ENCODE measurements at places on chromosomes 2 and 18.

- no peak for DNase-seq
These were observed 10.8 kb upstream of the RHBDD1 start for GRCh38 chr2:226825056-226825455.

DNA sequence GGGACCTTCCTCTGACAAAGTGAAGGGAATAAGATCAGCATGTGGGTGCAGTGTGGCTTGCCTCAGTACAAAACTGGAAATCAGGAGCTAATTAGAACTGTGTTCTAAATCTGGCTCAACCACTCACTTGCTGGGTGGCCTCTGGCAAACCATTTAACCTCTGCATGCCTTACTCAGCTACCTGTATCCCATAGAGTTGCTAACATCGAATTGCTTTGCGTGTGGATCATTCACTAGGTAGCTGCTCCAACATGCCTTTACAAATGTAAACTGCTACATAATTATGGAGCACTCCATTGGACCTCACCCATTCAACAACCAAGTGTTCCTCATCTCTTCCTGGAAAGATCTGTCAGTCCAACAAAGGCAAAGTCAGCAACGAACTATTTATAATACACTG lies 19.0 kb downstream of the PLEKHM3 start:
- DNase-seq = no peak

GRCh38 chr2:217248312-217248935 lies 388.6 kb upstream of the TNP1 start:
- no peak for DNase-seq

DNA sequence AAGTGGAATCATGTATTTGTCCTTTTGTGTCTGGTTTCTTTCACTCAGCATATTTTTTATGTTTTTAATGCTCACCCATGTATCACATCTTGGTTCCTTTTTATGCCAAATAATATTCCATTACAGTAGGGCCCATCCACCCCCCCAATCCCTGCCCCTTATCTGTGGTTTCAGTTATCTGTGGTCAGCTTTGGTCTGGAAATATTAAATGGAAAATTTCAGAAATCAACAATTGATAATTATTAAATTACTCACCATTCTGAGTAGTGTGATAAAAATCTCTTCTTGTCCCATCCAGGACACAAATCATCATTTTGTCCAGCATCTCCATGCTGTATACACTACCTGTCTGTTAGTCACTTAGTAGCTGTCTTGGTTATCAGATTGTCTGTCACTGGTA lies 66.7 kb downstream of the BIRC6 start:
- DNase-seq = no peak

DNA sequence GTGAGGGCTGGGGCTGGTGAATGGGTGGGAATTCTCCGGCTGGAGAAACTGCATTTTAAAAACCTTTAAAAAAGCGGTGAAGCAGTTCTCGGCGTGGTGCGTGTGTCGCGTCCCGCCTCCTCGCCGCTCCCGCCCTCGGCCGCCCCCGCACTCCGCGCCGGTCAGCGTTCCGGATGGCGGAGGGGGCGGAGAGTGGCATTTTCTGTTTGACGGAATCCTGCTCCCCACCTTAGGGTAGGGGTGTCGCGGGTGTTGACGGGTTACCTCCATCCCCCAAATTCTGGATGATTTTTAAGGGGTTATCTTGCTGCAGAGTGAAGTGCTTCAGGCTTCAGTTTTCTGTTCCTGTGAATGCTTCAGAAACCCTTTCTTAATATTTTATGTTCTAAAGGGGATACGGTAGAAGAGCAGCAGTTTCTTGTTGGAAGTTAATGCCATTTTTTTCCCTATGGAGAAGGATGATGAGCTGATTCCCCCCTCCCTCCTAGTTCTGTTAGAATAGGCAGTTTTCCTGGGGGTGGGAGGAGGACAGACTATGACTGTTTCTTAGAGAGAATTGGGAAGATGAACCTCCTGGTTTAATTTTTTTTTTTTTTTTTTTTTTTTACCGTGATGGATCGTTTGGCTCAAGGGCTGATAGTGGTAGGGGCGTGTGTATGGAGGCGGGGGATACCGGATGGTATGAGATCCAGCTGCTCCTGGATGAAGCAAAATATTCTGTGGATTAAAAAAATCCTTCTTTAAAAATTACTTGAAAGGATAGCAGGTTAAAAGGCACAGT lies 756 bp downstream of the ABI2 start:
- DNase-seq = no peak

DNA sequence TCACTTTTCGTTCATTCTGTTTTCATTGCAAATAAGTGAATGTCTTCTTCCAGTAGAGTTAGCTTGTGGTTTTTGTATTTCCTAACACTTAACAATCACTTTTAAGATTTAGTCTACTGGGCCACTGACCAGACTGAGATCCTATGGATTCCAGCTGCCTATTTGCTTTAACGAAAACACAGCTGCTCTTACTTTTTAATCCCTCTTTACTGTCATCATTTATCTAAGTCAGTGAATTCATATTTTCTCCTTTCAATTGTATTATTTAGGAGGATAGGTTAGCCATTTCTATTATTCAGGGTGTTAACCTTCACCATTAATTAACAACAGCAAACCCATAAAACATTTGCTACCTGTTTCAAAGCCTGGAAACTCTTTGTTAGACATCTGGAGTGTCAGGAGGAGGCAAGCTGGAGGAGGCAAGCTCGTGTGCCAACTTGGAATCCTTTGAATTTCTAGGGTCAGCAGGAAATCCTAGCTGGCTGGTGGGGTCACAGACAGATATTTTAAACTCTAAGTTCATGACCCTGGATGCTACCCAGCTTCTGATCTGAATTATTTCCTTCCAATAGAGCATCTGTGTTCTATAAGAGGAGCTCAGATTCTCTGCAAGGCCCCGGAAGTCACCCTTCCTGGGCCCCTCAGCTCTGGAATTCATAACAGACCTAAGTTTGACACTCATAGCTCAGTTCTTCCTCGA lies 385.3 kb downstream of the RBM43 start:
- DNase-seq = no peak

DNA sequence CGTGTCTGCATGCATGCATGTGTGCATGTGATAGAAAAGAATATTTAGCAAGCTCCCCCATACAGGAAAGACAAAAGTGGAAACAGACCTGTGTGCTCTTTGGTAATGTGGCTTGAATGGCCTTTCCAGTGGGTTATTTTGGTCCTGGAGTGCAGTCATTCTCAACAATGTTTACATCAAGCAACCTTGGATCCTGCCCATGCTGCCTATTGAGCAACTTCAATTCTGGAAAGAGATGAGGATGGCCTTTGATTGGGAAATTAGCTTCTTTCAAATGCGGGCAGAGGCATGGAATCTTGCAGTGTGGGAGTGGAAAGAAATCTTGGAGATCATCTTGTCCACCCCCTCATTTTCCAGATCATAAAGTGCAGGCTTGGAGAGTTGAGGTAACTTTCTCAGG lies 87.2 kb upstream of the SMAD2 start:
- peak; percentile 53 for DNase-seq

DNA sequence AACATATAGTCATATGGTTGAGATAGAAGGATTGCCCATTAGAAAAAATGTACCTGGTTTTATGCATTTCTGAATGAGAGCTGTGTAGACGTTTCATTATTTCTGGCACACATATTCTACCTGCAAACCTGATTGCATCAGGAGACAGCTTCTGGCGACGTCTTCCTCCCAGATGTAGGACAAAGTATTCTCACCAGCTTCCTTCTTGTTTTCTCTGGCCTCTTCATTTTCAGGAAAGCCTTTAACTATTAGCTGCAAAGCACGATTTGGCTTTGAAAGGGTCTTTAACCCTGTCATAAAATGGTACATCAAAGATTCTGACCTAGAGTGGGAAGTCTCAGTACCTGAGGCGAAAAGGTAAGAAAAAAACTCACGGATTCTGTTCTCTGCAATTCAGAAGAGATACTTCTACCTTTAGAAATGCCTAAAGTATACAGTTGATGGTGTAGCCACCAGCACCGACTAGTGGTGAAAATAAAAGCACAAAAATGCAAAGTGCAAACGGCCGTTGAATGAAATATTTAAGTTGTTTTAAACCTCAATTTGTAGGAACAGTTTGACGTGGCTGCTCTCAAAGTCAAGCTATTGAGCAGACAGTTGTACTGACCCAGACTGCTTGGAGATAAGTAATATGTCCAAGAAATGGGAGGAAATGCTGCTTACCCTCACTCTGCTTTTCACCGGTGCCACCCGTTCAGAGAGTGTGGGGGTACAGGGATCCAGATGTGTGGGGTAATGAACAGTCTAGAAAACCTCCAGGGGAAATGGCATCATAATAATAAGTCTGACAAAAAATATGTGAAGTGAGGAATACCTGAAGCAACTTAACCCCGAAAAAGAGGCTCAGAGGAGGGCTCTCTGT lies 20.2 kb downstream of the IL18RAP start:
- peak; percentile 1 for DNase-seq

- DNase-seq = no peak
These were observed 17.5 kb upstream of the ILKAP start for GRCh38 chr2:238220892-238221521.

DNA sequence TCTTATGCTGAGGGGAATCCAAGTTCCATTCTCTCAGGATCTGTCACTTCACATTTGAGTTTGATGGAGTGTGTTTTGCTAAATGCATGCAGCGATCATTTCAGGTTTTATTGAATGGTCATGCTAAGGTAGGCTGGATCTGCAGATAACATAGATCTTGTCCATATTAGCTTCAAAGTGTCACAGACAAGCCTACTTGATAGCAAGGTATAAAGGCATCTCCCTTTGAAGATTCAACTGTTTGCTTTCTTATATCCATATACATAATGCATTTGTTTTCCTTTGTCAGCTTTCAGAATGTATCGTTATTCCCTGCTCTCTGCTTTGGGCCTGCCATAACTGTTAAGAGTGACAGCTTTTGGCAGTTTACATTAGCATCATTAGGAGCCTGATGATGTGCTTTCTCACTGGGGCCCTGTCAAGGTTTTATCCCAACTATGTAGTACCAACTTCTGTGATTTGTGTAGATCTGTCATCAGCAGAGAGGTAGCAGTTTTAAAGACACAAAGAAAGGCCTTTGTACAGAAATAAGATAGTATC lies 604.3 kb upstream of the CDH7 start:
- DNase-seq = no peak

DNA sequence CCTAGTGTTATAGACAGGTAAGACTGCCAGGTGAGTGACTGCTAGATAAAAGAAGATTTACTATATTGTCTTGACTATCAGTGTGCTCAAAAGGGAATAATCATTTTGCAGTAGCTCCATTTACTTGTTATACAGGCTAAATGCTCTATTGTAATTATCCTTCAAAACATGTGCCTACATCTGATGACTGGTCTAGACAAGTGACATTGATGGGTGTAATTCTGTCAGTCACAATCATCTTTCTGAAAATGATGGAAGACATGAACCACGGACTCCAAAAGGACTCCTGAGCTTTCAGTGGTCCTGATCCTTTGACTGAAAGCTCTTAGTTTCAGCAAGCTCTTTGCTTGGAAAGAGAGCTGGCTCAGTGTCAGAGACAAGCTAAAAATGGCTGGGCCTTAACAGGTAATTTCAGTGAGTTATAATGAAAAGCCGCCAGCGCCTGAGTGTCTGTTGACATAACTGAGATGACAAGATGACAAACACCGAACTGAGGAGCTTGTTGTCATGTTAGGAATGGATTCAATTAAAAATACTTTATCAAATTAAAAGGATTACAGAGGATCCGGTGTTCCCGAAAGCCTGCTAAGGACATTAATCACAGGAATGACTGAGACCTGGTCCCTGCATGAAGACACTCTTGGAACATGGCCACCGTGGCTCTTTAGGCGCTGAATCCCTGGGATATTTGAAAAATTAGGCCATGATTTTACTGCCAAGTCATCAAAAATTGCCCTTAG lies 141.7 kb downstream of the CMPK2 start:
- no peak for DNase-seq

GRCh38 chr2:110748489-110748867 lies 16.1 kb downstream of the ACOXL start:
- DNase-seq = no peak

- no peak for DNase-seq
These were observed 140.3 kb downstream of the CYRIA start for GRCh38 chr2:16525265-16525887.

GRCh38 chr2:225667445-225667844 lies 267.9 kb downstream of the NYAP2 start:
- no peak for DNase-seq

DNA sequence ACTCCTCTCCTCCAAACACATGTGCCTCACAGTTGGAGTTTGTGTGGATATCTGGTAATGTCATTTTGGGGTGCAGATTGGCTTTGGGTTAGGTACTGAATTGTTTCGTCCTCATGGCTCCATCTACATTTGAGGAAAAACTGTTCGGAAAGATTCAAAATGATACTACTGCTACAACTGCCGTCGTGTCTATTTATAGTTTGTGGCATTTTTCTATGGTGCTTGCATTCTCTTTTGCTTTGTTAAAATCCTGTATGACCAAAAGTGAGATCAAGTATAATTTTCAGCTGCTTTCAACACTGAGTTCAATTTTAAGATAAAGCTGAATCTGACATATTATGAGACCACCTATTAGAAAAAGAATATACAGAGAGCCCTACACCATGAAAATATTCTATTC lies 176.3 kb upstream of the DSEL start:
- DNase-seq = no peak

GRCh38 chr2:25979001-25979400 lies 3.3 kb downstream of the KIF3C start:
- DNase-seq = no peak

DNA sequence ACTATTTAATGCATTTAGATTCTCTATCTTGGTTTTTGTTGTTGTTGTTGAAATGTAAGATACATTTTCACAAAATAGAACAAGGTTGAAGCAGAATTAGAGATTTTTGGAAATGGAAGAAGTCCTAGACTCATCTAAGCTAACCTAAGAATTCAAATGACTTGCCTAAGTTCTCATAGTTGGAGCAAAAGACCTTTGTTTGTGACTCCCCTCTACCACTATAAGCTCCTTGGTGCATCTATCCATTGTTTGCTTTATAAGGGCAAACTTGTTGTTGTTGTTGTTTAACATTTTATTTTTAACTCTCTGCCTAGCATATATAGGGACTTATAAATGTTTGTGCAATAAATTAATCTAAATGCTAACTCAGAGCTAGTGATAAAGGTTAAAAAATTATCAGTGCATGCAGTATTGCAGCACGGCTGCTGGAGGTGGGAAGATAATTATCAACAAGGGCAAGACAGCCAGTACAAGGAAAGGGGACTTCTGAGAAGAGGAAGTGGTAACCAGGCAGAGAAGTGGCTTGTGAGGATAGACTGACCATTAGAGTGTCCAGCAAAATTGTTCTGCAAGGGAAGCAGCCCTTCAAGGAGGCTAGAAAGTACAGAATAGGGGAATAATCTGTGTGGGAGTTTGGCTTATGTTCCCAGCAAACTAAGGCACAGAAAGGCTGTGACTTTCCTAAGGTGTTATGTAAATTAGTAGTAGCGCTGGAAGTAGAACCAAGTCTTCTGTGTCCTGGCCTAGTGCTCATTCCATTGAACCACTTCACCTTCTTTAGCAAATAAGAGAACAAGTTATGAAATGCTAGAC lies 38.1 kb upstream of the ACYP2 start:
- no peak for DNase-seq

All from AG09309 (cell line).